ENCODE measurements at places on chromosomes 1 and 21. TPM values are rescaled to one million over a fixed set of nuclear protein-coding genes. Genes with fewer than 3 reads are reported as not detected.

- peak; percentile 86 for DNase-seq
These were observed 12.0 kb downstream of the MAB21L3 start for GRCh38 chr1:116122955-116123757.

DNA sequence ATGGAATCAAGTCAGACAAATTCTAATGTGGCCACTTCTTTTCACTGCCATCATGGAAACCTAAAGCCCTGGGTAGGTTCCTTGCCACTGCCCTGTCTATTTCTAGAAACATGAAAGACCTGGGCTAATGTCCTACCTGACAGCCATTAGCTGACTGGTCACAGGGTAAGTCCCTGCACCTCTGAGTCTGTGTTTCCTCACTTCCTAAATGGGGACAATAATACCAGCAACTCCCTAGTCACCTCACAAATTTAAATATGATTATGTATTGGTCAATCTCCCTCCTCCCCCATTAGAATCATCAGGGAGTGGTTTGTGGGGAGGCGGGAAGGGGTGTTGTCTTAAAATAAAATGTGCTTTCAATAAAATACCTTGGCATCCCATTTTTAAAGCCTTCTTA lies 2.2 kb downstream of the CREG1 start:
- DNase-seq: no peak

GRCh38 chr1:172136925-172137324 lies 283.6 kb upstream of the C1orf105 start:
- no peak for DNase-seq

GRCh38 chr21:33132054-33132453 lies 62.1 kb downstream of the OLIG1 start:
- DNase-seq: no peak

DNA sequence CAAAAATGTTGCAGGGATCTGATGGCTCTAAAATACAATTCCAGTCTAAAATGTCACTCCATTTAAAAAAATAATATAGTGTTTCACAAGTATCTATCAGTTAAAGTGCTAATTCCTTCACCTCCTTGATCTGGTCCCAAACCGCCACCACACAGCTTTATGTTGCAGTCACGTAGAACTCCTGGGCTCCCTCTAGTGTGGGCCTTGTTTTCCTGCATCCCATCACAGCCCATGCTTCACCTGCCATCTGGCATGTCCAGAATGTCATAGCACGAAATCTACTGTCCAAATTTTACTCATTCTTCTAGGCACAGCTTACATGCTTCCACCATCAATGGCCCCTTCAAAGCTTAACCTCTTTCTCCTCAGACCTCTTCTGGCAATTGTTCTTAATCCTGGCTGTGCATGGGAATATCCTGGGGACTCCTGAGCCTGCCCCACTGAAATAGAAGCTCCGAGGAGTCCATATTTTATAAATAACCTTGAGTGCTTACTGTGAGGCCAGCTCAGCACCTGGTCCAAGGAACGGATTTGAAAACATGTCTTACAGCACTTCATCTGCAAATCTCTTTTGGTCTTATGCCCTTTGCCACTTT lies 15.5 kb downstream of the FYB2 start:
- no peak for DNase-seq

DNA sequence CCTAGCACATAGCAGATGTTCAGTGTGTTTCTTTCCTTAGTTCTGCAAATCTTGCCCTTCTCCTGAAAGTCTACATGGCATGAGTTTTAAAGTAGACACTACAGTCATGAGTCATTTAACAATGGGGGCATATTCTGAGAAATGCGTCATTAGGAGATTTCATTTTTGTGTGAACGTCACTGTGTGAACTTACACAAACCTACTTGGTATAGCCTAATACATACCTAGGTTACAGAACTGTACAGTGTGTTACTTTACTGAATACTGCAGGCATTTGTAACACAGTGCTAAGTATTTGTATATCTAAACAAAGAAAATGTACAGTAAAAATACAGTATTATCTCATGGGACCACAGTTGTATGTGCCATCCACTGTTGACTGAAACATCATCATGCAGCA lies 10.0 kb downstream of the TTF2 start:
- no peak for DNase-seq

DNA sequence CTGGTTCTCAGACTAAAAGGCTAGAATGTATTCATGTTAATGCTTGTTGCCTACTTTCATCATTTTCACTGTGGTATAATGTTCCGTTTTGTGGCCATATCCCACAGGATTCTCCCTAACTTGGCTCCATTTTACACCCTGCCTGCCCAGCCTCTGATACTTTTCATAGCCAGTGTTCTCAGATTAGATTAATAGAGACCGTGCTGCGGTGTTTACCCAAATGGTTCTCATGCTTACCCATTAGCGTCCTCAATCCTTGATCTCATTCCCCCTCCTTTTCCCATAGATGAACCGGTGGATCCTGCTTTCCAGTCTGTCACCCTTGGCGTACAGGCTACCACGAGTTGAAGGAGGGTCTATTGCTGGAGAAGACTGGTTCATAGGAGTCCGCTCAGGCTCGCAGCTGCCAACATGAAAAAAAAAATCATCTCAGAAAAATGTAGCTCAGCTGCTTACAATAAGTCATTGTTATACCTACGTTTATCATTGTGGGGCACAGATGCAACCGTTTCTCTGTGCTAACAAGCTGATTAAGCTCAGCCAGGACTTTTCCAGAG lies 78.7 kb downstream of the SETD4 start:
- no peak for DNase-seq

DNA sequence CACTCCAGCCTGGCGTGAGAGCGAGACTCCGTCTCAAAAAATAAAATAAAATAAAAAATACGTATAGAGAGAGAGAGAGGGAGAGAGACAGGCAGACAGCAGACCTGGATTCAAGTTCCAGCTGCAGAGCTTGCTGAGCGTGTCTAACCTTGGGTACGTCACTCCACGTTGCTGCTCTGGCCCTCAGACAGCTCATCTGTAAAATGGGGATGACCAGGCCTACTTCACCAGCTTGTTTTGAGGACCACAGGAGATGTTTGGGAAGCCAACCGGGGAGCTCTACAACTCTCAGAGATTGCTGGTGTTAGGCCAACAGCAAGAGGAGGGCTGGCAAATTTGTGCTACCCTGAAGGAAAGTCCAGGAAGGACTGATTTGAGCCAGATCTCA lies 499 bp upstream of the TRAF5 start:
- no peak for DNase-seq

GRCh38 chr1:180031664-180032063 lies 77.1 kb downstream of the CEP350 start:
- no peak for DNase-seq

GRCh38 chr21:41965045-41965444 lies 11.2 kb upstream of the C2CD2 start:
- DNase-seq: peak; percentile 62

- DNase-seq: no peak
These were observed 72.6 kb upstream of the HMGB4 start for GRCh38 chr1:33791251-33791650.

DNA sequence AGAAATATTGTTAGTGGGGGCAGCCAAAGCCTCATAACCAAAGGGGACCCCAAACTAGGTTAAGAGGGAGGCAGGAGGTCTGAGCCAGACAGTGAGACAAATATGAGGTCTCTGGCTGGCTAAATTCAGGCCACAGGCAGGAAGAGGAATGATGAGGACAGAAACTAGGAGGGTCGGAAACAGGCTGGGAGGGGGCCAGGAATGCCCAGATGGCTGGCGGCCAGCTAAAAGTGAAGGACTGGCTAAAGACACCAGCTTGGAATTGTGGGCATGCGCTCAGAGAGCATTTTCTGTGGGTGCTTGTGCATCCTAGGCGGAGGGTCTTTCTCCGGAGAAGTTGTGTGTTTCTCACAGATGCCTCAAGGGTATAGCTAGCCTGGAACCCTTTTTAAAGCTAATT lies 77.0 kb downstream of the PGM1 start:
- no peak for DNase-seq

DNA sequence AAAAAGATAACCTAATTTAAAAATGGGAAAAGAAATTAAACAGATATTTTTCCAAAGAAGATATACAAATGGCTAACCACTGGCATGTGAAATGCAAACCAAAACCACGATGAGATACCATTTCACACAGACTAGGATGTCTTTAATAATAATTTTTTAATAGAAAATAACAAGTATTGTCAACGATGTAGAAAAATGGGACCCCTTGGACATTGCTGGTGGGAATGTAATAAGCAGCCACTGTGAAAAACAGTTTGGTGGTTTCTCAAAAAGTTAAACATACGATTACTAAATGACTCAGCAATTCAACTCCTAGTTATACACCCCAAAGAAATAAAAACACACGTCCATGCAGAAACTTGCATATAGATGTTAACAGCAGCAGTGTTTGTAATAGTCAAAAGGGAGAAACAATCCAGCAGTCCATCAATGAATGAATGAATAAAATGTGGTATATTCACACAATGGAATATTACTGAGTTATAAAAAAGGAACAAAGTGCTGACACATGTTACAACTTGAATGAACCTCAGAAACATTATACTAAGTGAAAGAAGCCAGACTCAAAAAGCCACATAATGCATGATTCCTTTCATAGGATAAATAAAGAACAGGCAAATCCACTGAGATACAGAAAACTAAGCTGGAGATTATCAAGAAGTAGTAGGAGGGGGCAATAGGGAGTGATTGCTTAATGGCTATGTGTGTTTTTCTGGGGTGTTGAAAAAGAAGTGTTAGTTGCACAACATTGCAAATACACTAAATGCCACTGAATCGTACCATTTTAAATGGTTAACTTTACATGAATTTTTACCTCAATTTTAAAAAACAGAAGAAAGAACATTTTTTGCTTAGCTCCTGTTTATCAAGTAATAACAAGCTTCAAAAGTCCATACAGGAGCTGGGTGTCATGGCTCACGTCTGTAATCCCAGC lies 4.1 kb downstream of the PPT1 start:
- no peak for DNase-seq

GRCh38 chr1:224689374-224689773 lies 73.3 kb downstream of the CNIH3 start:
- DNase-seq: no peak

DNA sequence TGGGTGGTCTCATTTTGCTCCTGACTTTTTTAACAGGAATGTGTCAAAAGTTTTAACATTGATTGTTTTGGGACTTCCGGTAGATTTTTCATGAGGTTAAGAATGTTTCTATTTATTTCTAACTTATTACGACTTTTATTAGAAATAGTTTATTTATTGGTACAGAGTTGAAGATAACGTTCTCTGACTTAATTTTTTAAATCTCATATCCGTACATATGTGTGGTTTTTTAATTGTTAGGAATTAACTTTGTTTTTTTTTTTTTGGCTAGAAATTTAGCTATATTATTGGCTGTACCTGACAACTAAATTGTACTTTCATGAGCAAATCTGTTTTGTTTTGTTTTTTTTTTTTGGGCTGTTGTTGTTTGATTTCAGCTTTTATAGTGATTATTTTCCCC lies 32.0 kb downstream of the RNF2 start:
- DNase-seq: no peak

DNA sequence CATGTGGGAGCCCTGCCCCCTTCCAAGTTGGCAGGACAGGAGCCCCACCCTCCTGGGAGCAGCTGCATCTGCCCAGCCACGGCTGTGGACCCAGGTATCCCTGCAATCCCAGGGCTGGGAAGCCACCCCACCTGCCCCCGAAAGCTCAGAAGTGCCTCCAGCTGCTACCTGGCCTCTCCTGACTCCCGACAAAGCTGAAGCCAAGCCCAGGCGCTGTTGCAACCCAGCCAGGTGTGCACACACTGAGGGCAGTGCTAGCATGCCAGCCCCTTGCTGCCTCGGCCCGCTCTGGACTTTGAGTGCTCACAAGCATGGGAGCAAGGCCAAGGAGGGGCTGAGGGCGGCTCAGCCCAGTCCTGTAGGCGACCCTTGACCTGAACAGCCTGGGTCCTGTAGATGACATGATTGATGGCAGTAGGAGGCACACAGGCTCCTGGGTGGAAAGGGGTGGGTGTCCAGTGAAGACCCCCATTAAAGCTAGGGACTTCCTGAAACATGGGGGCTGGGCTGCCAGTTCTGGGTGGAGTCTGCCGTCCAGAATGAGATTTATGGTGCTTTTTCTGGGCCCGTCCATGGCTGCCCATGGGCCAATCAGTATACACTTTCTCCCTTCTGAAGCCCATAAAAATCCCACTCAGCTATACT lies 2.8 kb upstream of the SSU72 start:
- no peak for DNase-seq

GRCh38 chr1:59692591-59692990 lies 122.2 kb upstream of the HOOK1 start:
- DNase-seq: no peak

GRCh38 chr1:234979296-234980279 lies 149.0 kb downstream of the TOMM20 start:
- no peak for DNase-seq

- DNase-seq: no peak
These were observed 84.1 kb upstream of the VANGL1 start for GRCh38 chr1:115557715-115558114.

- no peak for DNase-seq
These were observed 60.8 kb downstream of the BCAR3 start for GRCh38 chr1:93620841-93621210.

DNA sequence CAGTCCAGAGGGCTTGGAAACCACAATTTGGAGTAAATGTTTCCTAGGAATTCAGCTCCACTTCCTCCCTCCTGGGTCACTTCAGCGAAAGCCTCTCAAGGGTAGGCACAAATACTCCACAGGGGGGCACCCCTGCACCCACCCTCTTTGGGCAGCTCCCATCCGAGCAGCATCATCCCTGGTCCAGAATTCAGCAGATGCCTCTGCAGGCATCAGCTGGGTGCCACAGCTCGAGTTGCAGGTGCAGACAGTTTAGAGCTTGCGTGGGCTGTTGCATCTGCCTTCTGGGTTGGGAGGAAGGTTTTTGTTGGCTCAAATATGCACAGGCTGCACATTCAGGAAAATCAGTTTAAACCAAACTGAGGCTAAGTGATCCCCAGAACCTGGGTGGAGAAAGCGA lies 25.0 kb downstream of the KANK4 start:
- no peak for DNase-seq

GRCh38 chr21:44686000-44686781 lies 4.2 kb upstream of the KRTAP12-1 start:
- peak; percentile 66 for DNase-seq

Gene GRIK3
- total RNA-seq: 0.23 TPM

Gene S100A16
- total RNA-seq: 99.2 TPM

Gene ZNF683
- not detected for total RNA-seq

Gene RIIAD1
- total RNA-seq: not detected

Gene G0S2
- 12.5 TPM for total RNA-seq

All from posterior vena cava (tissue), 2 donors.